ENCODE measurements at places on chromosomes 16 and 17. TPM values are rescaled to one million over a fixed set of nuclear protein-coding genes. Genes with fewer than 3 reads are reported as not detected.

DNA sequence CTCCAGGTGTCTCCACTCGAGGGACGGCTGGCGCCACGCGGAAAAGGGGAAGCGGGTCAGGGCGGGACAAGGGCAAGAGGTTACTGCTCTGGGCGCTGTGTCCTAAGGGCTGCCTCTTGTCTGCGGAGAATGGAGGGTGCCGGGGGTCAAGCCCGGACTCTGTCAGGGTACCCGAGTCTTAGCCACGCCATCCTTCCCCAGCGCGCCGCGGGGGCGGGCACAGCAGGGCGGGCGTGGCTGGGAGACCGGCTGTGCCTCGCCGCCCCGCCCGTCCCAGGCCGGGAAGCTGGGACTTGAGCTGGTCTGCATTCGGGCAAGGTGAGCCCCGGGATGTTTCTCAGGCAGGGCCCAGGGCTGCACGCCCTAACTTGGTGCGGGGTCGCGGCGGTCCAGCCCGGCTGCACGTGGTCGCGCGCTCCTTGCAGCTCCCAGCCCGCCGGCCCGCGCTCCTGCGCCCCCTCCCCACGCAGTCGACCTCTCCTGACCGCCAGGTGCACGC, 6.2 kb upstream of the ACTG1 start:
- peak overlapping the region; percentile 95 for H3K27ac ChIP-seq
- DNase-seq: no peak
- no peaks in the 10 kb centered on the region for H3K36me3 ChIP-seq
- H3K27me3 ChIP-seq: no peaks in the 10 kb centered on the region
- peak overlapping the region; percentile 96 for H3K4me3 ChIP-seq
- peaks cover 44% of the 10 kb centered on the region for H3K4me1 ChIP-seq

DNA sequence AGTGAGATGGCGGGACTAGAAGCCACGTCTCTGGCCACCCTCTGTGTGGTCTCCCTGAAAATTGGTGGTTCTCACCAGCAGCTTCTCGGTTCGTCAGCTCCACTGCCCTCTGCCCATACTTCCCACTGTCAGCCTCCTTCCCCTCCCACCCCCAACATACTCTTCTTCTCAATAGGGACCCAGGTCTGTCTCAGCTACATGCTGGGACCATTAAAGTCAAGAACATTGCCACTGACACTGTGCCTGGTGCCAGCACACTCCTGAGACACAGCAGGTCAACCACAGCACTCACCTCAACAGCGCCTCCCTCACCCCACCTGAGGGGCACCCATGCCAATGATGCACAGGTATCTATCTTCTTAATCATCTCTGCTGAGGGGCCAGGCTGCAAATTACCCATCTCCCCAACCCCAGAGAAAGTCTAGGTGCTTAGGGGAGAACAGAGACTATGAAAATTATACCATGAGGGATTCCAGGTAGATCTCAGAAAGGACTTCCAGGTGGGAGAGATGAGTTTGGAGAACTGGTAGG, 1.3 kb downstream of the PLXDC1 start:
- no peak overlapping the region for H3K27ac ChIP-seq
- no peaks in the 10 kb centered on the region for H3K27me3 ChIP-seq
- no peaks in the 10 kb centered on the region for H3K36me3 ChIP-seq
- no peak for DNase-seq
- peaks cover 15% of the 10 kb centered on the region for H3K4me1 ChIP-seq
- no peak overlapping the region for H3K4me3 ChIP-seq

DNA sequence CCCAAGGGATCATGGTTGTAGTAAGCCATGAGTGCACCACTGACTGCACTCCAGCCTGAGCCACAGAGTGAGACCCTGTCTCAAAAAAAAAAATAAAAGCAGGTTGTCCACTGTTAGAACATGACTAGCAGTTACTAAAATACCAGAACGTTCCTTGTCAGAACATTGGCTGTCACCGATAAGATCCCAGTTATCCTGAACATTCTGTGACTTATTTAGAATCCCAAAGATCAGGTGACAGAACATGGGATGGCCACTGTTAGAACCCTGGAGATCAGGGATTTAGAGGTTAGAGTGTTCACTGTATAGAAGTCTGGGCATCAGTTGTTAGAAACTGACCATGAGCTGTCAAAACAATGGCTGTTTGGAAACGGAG, 8.6 kb downstream of the CES4A start:
- peak overlapping the region; percentile 87 for H3K27ac ChIP-seq
- H3K4me1 ChIP-seq: peaks cover 4% of the 10 kb centered on the region
- no peak for DNase-seq
- H3K36me3 ChIP-seq: no peaks in the 10 kb centered on the region

- H3K4me3 ChIP-seq: no peak overlapping the region
- peaks cover 2% of the 10 kb centered on the region for H3K4me1 ChIP-seq
- no peak for DNase-seq
- H3K27ac ChIP-seq: no peak overlapping the region
- H3K27me3 ChIP-seq: no peaks in the 10 kb centered on the region
- H3K36me3 ChIP-seq: no peaks in the 10 kb centered on the region
These were observed 114.6 kb downstream of the PITPNC1 start for GRCh38 chr17:67491681-67492024.

- no peak overlapping the region for H3K27ac ChIP-seq
- H3K4me1 ChIP-seq: peaks cover 5% of the 10 kb centered on the region
- DNase-seq: no peak
- no peaks in the 10 kb centered on the region for H3K36me3 ChIP-seq
These were observed 32.6 kb downstream of the COPZ2 start for GRCh38 chr17:48004983-48005382.

GRCh38 chr16:50274326-50275097, 8.2 kb downstream of the ADCY7 start:
- H3K27ac ChIP-seq: peak overlapping the region; percentile 40
- peak overlapping the region; percentile 22 for H3K4me3 ChIP-seq
- H3K27me3 ChIP-seq: no peaks in the 10 kb centered on the region

DNA sequence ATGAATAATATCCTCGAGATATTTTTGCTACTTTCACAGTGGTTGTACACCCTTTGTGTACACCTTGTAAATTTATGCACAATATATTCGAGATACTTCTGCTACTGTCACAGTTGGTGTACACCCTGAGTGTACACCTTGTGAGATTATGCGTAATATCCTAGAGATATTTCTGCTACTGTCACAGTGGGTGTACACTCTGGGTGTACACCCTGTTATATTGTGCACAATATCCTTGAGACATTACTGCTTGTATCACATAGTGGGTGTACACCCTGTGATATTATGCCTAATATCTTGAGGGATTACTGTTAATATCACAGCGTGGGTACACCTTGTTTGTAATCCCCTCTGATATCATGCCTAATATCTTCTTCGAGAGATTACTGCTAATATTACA, 7.2 kb upstream of the NUDT7 start:
- no peak overlapping the region for H3K4me3 ChIP-seq
- no peaks in the 10 kb centered on the region for H3K27me3 ChIP-seq
- no peaks in the 10 kb centered on the region for H3K4me1 ChIP-seq
- no peak overlapping the region for H3K27ac ChIP-seq
- no peak for DNase-seq

GRCh38 chr17:28953444-28954118, 2.3 kb upstream of the PHF12 start:
- H3K4me1 ChIP-seq: no peaks in the 10 kb centered on the region
- peak overlapping the region; percentile 93 for H3K27ac ChIP-seq
- no peaks in the 10 kb centered on the region for H3K27me3 ChIP-seq

- no peaks in the 10 kb centered on the region for H3K36me3 ChIP-seq
- H3K27ac ChIP-seq: no peak overlapping the region
- no peak overlapping the region for H3K4me3 ChIP-seq
- peaks cover 17% of the 10 kb centered on the region for H3K27me3 ChIP-seq
- H3K4me1 ChIP-seq: no peaks in the 10 kb centered on the region
These were observed 17.8 kb downstream of the ENPP7 start for GRCh38 chr17:79748295-79749099.

DNA sequence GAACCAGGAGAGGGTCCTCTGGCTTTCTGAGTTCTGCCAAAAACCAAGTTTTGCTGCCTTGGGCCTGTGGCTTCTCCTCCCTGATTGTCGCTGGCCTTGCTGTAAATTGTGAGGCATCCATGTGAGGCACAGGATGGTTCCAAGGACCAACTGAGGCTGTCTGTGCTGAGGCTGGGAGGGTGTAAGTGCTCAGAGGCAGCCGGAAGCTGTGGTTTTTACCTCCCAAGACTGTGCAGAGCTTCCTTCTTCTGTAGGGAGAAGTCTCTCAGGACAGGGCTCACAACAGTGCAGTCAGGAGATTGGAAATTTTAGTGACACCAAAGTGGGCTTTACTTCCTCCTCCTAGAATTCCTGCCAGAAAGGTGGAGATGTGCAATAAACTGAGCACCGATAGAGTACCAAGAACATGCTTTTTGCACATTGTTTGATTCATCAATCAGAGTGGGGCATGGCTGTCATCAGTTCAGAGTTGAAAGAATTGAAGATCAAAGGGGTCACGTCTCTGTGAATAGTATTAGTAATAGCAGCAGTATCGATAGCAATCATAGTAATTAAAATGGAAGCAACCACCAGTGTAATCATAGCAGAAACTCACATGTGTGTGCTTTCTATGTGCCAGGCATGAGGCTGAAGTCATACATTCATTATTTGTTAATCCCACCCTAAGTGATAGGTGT, 467.1 kb downstream of the WWOX start:
- no peaks in the 10 kb centered on the region for H3K4me1 ChIP-seq
- no peaks in the 10 kb centered on the region for H3K36me3 ChIP-seq
- no peaks in the 10 kb centered on the region for H3K27me3 ChIP-seq
- no peak overlapping the region for H3K27ac ChIP-seq

- H3K4me1 ChIP-seq: peaks cover 12% of the 10 kb centered on the region
- no peak overlapping the region for H3K27ac ChIP-seq
- H3K4me3 ChIP-seq: no peak overlapping the region
- no peaks in the 10 kb centered on the region for H3K36me3 ChIP-seq
- DNase-seq: no peak
- no peaks in the 10 kb centered on the region for H3K27me3 ChIP-seq
These were observed 231.4 kb upstream of the TNRC6C start for GRCh38 chr17:77727037-77727615.

GRCh38 chr17:44221862-44222111, 2.3 kb upstream of the UBTF start:
- H3K4me1 ChIP-seq: peaks cover 25% of the 10 kb centered on the region
- no peaks in the 10 kb centered on the region for H3K27me3 ChIP-seq
- DNase-seq: no peak
- H3K27ac ChIP-seq: peak overlapping the region; percentile 91

DNA sequence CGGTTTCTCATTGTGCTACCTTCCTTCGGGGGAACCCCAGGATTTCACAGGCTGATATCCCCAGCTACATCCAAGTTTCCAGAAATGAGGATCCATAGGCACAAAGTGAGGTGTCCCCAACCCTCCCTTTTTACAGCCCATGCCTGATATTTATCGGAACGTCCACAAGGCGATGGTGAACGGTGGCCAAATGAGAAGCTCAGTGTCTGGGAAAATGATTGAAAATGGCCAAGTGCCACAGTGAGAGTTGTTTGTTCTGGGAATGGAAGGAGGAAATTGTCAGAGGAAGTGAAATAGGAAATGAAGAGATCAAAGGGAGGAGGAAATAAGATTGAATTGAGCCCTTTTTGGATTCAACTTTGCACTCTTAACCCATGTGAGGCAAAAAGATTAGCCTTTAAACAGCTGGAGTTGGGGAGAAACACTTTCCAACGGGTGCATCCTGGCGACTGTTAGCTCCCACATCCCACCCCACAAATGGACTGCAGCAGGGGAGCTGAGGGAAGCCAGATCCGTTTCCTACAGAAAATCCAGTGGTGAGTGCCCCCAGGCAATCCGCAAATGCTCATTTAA, 294.4 kb upstream of the IRX5 start:
- no peaks in the 10 kb centered on the region for H3K4me1 ChIP-seq
- no peak overlapping the region for H3K27ac ChIP-seq
- no peak overlapping the region for H3K4me3 ChIP-seq
- no peaks in the 10 kb centered on the region for H3K36me3 ChIP-seq

DNA sequence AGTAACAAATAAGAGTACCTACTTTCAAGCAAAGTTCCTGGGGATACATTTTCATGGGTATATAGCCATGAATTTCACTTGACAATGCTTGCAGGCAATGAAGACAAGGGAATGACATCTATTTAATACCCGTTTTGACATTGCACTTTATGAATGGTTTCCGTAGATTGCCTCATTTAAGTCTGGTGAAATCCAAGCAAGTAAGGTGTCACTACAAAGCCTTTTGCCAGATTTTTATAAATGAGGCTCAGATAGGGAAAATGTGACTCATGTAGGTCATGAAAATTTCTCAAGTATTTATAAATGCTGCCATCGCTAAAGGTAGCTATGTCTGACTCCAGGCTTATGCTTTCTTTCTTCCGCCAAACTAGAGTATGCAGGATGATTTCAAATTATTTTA, 644.3 kb downstream of the CDH8 start:
- H3K36me3 ChIP-seq: no peaks in the 10 kb centered on the region
- H3K27ac ChIP-seq: no peak overlapping the region
- no peaks in the 10 kb centered on the region for H3K4me1 ChIP-seq
- H3K4me3 ChIP-seq: no peak overlapping the region

GRCh38 chr16:16163571-16163970, 59.7 kb downstream of the ABCC6 start:
- H3K4me1 ChIP-seq: no peaks in the 10 kb centered on the region
- no peaks in the 10 kb centered on the region for H3K27me3 ChIP-seq
- no peak overlapping the region for H3K27ac ChIP-seq
- no peak overlapping the region for H3K4me3 ChIP-seq

DNA sequence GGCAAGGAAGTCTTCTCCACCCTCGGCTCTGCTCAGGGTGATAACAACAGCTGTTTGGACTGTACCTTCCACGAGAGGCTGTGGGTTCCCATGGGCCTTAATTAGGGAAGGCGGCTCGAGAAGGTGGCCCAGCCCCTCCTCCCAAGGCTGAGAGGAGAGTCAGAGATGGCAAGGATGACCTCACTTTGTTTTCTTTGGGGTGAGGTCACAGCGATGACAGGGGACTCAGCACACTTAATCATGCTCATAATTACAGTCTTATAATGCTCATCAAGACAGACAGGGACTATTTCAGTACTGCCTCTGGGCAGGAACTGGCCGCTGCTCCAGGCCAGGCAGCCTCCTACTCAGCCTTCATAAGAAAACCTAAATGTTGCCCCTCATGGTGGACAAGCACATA, 19.7 kb downstream of the WFDC1 start:
- DNase-seq: no peak
- no peaks in the 10 kb centered on the region for H3K36me3 ChIP-seq
- no peaks in the 10 kb centered on the region for H3K4me1 ChIP-seq
- no peak overlapping the region for H3K27ac ChIP-seq
- no peak overlapping the region for H3K4me3 ChIP-seq

DNA sequence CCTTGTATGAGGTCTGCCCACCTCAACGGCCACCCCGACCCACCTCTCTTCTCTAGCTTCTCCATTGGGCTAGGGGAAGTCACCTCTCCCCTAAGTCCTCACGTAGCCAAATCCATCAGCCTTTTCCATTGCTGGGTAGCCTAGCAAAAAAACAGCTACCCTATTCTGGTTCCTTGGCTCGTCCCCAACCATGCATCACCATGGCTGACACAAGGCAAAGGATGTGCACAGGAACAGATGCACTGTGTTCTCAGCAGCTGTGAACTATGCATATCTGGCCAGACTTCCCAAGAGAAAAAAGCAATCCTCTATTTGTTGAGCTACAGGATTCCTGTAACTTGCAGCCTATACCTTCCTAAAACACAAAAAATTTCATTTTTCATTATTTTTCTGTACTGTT, 22.0 kb upstream of the FLCN start:
- H3K27me3 ChIP-seq: no peaks in the 10 kb centered on the region
- H3K27ac ChIP-seq: no peak overlapping the region
- no peak for DNase-seq

The OXLD1 gene
- 96.1 TPM for total RNA-seq

The PIPOX gene
- total RNA-seq: not detected

The TCAP gene
- not detected for total RNA-seq

The MYH2 gene
- not detected for total RNA-seq

The ZSCAN10 gene
- not detected for total RNA-seq

The DOC2B gene
- 200 TPM for total RNA-seq

The CCL5 gene
- total RNA-seq: 43.2 TPM

The ERN1 gene
- total RNA-seq: 26.5 TPM

The FLYWCH2 gene
- 109 TPM for total RNA-seq

The MT1E gene
- total RNA-seq: 456 TPM

The KRT36 gene
- not detected for total RNA-seq

All from ascending aorta (tissue), 2 donors.